ENCODE measurements at places on chromosomes 4 and X.

DNA sequence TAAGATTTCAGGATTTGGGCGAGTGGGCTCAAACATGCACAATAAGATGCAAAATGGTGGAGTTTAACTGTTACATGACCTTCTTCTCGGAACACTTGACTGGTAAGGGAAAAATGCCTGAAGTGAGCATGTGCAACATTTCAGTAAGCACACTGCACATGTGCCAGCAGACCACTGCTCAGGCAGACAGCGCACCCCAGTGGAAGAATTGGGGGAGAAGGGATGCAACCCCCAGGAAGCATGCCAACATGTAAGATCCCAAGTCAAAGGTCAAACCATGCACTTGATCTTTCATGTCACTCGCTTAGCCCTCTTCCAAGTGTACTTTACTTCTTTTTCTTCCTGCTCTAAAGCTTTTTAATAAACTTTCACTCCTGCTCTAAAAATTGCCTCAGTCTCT, 256.3 kb downstream of the CENPC start:
- DNase-seq: peak; percentile 50

DNA sequence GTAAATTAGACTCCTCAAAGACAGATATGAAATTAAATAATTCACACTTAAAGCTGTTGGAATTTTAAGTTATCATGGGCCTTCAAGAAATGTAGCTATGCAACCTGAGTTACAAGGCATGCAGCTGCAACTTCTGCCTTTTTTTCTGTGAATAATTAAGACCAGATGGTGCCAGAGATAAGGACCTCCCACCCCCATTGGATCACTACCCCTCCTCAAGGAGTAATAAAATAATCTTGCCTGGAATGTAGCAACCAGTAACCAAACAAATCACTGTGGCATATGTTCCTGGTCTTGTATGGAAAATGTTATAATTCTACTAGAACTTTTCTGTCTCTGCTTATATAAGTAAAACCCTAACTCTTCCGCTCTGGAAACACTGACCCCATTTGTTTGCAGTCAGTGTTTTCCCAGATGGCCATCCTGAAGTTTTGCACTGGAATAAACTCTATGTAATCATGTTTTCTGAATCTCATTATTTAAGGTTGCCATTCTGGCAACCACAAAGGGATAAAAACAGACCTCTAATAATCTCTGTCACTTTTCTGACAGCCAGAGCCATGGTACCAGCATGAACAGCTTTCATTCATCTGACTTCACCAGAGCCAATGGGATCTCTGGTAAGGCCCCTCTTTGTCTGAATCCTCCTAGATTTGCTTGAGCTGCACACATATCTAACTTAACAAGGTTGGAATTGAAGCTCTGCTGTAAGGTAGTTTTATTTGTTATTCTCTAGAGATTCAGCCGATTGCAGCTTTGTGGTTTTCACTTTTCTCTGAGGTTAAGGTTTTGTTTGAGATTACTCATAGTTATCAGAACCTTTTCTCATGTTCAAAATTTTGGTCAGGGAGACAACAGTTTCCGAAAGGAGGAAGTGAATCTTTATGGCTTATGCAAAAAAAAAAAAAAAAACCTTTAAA, 274.6 kb downstream of the NAF1 start:
- no peak for DNase-seq

DNA sequence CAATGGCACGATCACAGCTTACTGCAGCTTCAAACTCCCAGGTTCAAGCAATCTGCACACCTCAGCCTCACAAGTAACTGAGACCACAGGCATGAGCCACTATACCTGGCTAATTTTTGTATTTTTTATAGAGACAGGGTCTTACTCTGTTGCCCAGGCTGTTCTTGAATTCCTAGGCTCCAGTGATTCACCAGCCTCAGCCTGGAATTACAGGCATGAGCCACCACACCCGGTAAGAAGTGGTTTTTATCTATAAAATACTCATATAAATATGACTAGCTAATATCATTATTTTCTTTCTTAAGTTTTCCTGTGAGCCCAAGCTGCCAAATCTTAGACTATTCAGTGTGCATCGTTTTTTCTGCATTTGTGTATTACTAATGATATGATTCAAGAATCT, 4.4 kb downstream of the SCFD2 start:
- DNase-seq: no peak

GRCh38 chr4:1418494-1419285, 12.4 kb upstream of the NKX1-1 start:
- DNase-seq: no peak
